NCI-H1417 (cell line): ENCODE measurements at places on chromosomes 6 and 20.

DNA sequence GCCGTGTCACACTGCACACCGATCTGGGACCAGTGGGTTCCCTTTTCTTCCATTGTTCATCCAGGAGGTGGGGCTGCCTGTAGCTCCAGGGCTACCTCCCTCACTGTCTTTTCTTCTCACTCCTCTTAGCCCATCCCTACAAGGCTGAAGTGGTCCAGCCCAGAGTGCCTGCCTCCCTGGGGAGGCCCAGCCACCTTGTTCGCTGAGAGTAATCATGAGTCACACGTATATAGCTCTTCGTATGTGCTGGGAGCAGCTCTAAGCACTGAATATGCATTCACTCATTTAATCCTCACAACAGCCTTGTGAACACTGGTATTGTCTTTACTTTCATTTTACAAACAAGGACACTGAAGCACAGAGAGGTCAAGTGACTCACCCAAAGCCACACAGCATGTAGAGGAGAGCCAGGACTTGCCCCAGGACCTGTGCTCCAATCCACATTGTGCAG is 14.7 kb upstream of the CCDC167 start:
- peak; percentile 37 for DNase-seq

DNA sequence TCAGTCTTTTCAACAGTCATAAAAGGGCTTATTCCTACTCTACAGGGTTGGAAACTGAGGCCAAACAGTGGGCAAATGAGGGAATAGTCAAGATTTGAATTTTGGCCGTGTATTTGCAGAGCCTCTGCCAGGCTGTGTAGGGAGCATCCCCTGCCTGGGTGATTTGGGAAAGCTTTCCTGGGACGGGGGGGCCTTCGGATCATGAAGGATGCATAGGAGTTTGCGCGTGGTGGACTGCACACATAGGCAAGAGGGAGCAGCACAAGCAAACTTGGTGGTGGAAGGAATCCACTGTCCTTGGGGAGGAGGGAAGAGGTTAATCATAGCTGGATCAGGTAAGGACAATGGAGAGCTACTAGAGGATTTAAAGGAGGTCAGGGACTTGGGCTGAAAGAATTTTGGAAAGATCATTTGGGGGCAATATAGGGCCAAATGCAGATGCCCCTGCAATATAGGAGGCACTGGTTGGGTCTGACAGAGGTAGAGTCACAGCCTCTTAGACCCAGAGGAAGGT is 2.5 kb downstream of the PTPRA start:
- no peak for DNase-seq

DNA sequence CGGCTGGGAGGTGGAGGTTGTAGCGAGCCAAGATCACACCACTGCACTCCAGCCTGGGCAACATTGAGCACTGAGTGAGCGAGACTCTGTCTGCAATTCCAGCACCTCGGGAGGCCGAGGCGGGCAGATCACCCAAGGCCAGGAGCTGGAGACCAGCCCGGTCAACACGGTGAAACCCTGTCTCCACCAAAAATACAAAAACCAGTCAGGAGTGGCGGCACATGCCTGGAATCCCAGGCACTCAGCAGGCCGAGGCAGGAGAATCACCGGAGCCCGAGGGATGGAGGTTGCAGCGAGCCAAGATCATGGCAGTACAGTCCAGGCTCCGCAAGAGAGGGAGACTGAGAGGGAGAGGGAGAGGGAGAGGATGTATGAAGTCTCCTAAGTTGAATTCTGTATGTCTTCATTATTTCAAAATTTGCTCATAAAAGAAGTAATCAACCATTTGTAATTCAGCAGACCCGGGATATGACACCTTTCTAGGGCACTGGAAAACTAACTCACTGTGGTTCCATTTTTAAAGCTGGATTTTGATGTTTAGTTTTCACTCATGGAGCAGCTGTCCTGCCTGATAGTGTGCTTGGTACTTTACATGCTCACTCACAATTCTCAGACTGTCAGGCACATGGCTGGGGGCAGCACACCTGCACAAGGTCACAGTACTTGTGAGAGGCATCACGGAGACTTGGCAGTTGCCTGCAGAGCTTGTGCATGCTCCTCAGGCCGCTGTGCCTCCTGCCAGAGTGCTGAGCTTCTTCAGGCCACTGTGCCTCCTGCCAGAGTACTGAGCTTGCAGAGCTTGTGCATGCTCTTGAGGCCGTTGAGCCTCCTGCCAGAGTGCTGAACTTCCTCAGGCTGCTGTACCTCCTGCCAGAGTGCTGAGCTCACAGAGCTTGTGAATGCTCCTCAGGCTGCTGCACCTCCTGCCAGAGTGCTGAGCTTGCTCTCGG is 106.2 kb downstream of the ERMARD start:
- no peak for DNase-seq

DNA sequence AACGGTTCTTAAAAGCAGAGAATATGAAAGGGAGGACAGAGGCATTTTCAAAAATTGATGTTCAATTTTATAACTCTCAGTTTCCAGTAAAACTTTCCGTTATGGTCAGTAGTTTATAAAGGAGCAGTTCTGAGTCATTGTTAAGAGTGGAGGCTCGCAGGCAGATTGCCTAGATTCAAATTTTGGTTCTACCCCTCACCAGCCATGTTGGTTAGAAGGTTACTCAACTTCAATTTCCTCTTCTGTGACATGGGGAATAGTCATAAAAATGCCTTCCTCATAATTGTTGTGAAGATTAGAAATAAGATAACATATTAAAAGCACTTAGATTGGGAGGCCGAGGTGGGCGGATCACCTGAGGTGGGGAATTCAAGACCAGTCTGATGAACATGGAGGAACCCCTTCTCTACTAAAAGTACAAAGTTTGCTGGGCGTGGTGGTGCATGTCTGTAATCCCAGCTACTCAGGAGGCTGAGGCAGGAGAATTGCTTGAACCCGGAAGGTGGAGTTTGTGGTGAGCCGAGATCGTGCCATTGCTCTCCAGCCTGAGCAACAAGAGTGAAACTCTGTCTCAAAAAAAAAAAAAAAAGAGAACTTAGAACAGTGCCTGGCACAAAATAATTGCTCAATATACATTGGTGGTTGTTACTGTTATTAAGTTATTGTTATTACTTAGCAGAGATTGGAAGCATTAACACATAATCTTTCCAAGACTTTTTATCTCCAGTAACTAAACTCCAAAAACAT is 348.9 kb downstream of the NRN1 start:
- no peak for DNase-seq

- no peak for DNase-seq
These were observed 90.1 kb upstream of the FERMT1 start for GRCh38 chr20:6212903-6213302.

- no peak for DNase-seq
These were observed 98.3 kb downstream of the BMP7 start for GRCh38 chr20:57167971-57168701.

DNA sequence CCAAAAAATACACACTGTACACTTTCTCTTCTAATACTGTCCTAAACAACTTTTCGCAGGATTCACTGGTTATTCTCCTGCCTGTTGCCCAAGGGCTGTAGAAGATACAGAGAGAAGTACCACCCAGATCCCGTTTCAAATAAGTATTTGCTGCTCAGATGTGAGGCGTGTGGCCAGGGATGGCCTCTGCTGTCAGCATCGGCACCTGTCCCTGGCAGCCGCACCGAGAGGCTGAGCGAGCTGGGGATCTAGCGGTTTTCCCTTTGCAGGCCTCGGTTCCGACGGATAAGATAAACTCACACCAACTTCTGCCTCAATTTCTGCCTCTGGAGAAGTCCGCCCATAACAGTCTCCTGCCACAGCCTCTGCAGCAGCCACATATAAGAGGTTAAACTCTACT is 685.2 kb upstream of the AGPAT4 start:
- no peak for DNase-seq

GRCh38 chr6:116662202-116662601 is 6.4 kb downstream of the ZUP1 start:
- DNase-seq: no peak

DNA sequence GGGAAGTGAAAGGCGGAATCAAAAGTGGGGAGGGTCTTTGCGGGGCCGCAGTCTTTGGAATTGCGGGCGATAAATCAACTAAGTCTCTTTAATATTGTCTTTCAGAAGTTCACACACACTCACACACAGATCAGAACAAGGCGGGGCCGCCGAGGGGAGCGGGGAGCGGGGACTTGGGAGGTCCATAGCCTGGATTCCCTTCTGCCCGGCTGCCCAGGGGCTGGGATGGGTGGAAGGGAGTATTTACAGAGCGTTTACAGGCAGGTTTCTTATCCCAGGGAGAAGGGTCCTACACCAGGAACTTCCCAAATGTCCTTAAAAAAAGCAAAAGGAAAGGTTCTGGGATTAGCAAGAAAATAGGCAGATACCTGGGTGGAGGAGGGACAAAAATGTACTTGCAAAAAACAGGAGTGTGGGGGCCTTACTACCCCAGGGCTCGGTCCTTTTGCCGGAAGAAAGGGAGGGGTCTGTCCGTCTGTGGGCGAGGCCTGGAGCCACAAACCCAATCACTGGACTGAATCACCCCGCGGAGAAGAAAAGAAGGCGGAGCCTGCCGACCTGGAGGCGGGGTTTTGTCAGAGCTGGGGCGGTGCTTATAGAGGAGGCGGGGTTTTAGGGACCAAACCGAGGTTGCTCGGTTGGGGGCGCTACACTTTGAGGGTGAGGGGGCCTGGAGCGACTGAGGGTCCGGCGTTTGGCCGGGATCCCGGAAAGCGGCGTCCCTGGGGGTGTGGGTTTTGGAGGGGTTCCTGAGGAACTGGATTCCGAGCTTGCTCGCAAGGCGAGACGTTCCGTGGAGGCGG is 3.2 kb downstream of the PRRT1 start:
- DNase-seq: no peak

DNA sequence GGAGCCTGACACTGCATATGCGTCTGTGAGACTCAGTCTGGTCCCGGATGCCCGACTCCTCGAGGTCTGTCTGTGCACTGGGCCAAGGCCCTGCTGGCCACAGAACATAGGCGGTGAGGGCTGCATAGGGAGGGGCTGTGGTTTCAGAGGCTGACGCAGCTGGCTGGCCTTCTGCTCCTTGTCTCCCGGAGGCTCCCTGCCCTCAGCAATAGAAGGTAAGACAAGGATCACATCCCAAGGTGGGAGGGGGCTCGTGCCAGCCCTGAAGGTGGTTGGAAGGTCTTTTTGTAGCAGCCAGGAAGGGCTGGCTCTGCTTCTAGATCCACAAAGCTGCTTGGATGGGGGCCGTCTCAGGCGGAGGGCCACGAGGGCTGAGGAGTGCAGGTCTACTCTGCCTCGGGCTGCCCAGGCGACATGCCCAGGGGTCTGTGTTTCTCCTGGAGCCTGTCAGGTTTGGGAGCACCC is 239.8 kb upstream of the SULF2 start:
- DNase-seq: no peak

- DNase-seq: no peak
These were observed 342.3 kb downstream of the C6orf118 start for GRCh38 chr6:164967102-164967501.

GRCh38 chr20:42319252-42320013 is 701.3 kb upstream of the CHD6 start:
- DNase-seq: no peak

DNA sequence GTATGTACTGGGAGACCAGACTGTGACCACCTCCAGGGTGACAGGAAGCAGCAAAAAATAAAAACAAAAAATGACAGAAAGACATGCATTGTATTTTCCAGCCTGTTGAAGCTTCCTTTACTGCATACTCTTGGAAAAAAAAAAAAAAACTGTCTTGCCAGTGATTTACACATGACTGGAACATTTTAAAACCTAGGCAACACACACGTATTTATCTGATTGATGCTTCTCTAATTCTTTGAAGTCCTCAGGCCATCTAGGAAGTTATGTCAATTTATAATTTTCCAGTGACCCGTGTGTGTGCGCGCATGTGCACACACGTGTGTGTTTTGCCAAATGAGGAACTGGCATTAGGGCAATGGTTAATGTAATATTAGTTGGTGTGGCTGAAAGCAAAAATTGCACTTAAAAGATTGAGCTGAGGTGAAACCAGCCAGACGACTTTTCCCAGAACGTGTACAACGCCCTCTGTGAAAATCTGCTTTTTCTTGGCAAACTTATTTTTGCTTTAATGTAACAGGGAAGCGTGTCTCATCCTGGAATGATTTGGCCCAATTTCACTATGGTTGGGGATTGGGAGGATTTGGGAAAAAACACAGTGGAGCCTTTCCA is 315.2 kb downstream of the TFAP2A start:
- DNase-seq: no peak

GRCh38 chr6:114810468-114810867 is 467.6 kb upstream of the HS3ST5 start:
- DNase-seq: no peak

GRCh38 chr6:58198301-58198700 is 880.9 kb downstream of the PRIM2 start:
- no peak for DNase-seq

DNA sequence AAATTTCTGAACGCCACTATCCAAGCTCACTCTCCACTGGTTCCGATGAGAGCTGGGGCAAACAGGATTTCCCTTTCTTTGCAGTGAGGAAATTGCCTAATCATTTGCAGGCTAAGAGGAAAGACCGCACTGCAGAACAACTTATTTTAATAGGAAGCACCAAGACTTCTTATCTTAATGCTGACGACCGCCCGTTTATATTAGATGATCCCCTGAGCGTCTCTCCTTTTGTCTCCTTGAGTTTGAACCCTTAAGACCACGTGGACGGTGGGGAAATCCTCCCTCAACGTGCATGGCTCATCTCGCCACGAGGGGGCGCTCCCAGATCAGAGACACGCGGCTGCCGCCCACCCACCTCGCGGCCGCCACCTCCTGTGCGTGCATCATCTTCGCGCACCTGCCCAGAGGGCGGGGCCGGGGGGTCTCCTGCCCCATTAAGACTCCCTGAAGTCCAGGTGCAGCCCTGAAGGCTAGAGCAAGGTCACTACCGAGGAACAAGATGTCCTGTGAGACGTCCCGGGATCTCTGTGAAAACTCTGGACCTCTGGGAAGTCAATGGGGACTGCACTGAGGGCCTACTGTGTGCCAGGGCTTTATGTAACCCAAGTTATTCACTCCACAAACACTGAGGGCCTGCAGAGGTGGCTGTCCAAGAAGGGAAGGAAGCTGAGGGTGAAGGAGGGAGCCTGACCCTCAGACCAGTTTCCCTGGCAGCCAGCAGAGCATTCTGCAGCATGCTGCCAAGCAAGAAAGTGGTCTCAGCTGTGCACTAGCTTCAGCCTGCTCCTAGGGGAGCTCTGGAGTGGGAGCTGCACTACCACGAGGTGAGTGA is 28.1 kb downstream of the PDYN start:
- DNase-seq: peak; percentile 56

DNA sequence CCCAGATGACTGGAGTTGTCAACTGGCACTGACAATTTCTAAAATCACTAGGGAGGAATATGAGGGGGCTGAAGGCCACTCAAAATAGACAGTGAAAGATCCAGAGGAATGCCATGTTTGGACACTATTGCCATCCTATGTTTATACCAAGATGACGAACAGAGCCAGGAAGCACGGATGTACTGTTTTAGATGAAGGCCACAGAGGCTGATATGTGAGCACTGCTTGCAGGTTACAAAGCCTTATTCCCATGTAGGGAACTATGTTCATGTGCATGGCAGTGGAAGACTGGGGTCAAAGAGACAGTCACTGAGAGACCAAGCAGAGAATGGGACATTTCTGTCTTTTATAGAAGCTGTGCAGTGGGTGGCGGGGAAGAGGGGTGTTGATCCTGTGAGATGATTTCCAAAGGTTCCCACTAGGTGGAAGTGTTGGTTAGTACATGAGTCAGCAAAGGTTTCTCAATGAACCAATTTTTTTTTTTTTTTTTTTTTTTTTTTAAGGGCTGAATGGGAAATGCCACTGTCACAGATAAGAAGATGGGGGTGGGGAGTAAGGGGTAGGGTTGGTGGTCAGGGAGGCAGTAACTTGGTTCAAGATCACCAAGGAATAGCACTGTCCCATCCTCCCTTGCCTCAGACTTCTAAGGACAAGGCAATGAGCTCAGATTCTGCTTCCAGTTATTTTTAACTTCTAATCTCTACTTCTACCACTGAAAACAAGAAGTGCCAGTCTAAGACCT is 46.7 kb upstream of the MOCS1 start:
- peak; percentile 34 for DNase-seq
